Heart left ventricle (tissue), 16 donors: ENCODE measurements at places on chromosomes 13 and 19. TPM values are rescaled to one million over a fixed set of nuclear protein-coding genes. Genes with fewer than 3 reads are reported as not detected.

DNA sequence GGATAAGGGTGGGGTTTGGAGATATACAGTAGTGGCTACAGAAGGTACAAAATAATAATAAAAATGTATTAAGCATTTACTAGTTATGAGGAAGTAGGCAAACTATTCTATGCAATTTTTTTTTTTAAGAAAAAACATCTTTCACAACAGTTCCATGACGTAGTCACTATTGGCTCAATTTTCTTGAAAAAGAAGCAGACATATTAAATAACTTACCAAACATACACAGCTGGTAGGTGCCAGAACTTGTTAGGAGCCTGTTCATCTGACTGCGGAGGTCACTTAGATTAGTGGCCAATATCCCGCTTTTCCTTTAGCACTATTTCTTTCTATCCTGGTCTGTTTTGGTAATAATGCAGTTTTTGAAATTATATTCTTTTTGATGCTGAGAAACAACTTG is 593.5 kb downstream of the KCTD12 start:
- H3K4me1 ChIP-seq, result peaks cover 4% of the 10 kb centered on the region
- no peak for DNase-seq
- no peak overlapping the region for H3K4me3 ChIP-seq
- H3K27me3 ChIP-seq, result no peaks in the 10 kb centered on the region
- no peaks in the 10 kb centered on the region for H3K36me3 ChIP-seq

GRCh38 chr19:3106509-3107141 is 12.5 kb downstream of the GNA11 start:
- H3K27me3 ChIP-seq, result no peaks in the 10 kb centered on the region
- no peak overlapping the region for H3K4me3 ChIP-seq
- no peaks in the 10 kb centered on the region for H3K36me3 ChIP-seq

ATP1A3 gene
- total RNA-seq, result 231 TPM

DNA sequence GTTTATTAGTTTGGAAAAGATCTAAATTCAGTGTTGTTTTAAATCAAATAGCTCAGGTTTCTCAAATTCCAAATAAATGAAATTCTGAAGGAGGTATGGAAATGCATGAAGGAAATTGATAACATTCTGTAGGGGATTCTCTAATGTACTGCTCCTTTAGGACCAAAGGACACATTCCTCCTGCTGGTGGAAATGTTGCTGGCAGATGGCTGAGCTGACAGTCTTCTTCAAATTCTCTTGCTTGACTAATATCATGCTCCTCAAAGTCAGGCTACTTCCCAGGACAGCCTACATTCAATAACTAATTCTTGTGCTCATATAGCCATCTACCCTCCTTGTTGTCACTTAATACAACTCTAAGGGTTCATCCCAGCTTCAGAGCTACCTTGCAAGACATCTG is 1118.5 kb downstream of the PCDH9 start:
- no peak for DNase-seq
- H3K4me1 ChIP-seq, result no peaks in the 10 kb centered on the region
- no peak overlapping the region for H3K27ac ChIP-seq
- H3K4me3 ChIP-seq, result no peak overlapping the region
- no peaks in the 10 kb centered on the region for H3K27me3 ChIP-seq
- H3K36me3 ChIP-seq, result no peaks in the 10 kb centered on the region

SHISA2 gene
- 0.12 TPM for total RNA-seq

GRCh38 chr13:100564444-100565223 is 24.0 kb downstream of the GGACT start:
- H3K36me3 ChIP-seq, result no peaks in the 10 kb centered on the region
- no peak overlapping the region for H3K27ac ChIP-seq
- H3K27me3 ChIP-seq, result no peaks in the 10 kb centered on the region
- no peaks in the 10 kb centered on the region for H3K4me1 ChIP-seq
- H3K4me3 ChIP-seq, result no peak overlapping the region

- no peak overlapping the region for H3K27ac ChIP-seq
- H3K27me3 ChIP-seq, result no peaks in the 10 kb centered on the region
- H3K4me3 ChIP-seq, result no peak overlapping the region
These were observed 215.1 kb downstream of the RBM26 start for GRCh38 chr13:79190932-79191331.
